ENCODE measurements at places on chromosomes 13 and 19.
A peak's percentile ranks its signal among the peaks of the same experiment; 100 is the strongest.

DNA sequence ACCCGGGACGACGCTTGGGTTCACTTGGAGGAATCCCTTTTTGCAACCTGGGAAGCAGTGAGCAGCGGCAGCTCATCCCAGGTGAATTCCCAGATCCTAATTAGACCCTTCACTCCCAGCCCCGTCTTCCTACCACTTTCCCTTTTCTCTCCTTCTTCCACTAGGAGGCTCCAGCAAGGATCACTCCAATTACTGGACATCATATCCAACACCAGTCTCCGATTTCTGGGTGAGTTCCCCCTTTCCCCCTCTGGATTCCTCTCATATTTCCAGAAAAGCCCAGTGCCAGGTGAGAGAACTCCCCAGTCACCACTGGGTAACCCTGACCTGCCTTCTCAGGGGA, 17.1 kb upstream of the ZSCAN4 start:
- DNase-seq = no peak

- peak; percentile 51 for DNase-seq
Observed at GRCh38 chr19:41546386-41546789, 29.6 kb upstream of the CEACAM21 start.

GRCh38 chr19:39525205-39525604, 7.4 kb downstream of the EID2B start:
- no peak for DNase-seq

DNA sequence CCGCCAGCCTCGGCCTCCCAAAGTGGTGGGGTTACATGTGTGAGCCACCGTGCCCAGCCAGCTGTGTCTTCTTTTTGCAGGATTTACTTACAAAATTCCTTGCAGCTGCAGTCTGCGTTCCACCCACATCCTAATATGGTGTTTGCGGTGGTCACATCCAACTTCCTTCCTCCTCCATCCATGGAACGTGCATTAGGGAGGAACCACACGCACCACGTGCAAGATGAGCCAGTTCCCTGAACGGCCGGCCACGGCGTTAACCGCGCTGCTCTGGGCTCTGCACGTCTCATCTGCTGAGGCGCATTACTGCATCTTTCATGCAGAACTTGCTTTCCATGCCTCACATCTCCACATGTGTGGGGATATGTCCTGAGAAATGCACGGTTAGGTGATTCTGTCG, 13.0 kb upstream of the SIGLEC11 start:
- peak; percentile 63 for DNase-seq

GRCh38 chr13:105783261-105783660, 752.2 kb downstream of the EFNB2 start:
- DNase-seq = no peak

- no peak for DNase-seq
Observed at GRCh38 chr19:33828266-33829075, 31.8 kb downstream of the KCTD15 start.

- no peak for DNase-seq
Observed at GRCh38 chr13:75639454-75639853, 3.3 kb downstream of the LMO7 start.

GRCh38 chr19:31818798-31819105, 469.5 kb upstream of the TSHZ3 start:
- no peak for DNase-seq

DNA sequence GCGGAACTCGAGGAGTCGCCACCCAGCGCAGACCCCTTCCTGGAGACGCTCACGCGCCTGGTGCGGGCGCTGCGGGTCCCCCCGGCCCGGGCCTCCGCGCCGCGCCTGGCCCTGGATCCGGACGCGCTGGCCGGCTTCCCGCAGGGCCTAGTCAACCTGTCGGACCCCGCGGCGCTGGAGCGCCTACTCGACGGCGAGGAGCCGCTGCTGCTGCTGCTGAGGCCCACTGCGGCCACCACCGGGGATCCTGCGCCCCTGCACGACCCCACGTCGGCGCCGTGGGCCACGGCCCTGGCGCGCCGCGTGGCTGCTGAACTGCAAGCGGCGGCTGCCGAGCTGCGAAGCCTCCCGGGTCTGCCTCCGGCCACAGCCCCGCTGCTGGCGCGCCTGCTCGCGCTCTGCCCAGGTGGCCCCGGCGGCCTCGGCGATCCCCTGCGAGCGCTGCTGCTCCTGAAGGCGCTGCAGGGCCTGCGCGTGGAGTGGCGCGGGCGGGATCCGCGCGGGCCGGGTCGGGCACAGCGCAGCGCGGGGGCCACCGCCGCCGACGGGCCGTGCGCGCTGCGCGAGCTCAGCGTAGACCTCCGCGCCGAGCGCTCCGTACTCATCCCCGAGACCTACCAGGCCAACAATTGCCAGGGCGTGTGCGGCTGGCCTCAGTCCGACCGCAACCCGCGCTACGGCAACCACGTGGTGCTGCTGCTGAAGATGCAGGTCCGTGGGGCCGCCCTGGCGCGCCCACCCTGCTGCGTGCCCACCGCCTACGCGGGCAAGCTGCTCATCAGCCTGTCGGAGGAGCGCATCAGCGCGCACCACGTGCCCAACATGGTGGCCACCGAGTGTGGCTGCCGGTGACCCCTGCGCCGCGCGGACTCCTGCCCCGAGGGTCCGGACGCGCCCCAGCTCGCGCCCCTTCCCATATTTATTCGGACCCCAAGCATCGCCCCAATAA, 2.3 kb downstream of the AMH start:
- DNase-seq = no peak

DNA sequence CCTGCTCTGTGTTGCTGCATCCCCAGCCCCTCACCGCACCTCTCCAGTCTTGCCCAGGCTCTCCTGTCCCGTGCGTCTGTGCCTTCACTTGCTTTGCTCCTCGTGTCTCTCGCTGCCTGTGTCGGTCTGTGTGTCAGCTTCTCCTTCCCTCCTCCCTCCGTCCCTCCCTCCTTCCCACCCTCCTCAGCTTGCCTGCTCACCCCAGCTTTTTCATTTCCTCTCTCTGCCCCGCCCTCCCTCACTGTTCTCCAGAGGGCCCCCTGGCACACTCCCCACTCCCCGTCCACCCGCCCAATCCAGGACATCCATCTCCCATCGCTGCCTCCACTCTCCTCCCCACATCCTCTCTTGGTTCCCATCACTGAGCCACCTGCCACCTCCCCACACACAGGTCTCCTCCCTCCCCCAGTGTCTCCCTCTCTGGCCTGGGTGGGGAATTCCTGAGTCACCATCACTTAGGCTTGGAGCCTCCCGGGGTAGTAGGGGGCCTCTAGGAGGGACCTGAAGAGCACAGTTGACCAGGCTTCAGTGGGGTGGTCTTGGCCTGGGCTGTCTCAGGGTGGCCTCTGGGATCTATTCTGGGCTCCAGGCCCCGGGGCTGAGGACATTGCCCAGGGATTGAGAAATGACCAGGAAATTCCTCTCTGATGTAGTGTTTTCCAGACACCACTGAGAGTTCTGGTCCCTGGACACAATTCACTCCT, at the start of gene PTGIR:
PTGIR (minus strand) TSS at position 132 of the 704 bp plus-strand sequence. CDS start 864 bp downstream, outside the sequence.
- peak; percentile 74 for DNase-seq

DNA sequence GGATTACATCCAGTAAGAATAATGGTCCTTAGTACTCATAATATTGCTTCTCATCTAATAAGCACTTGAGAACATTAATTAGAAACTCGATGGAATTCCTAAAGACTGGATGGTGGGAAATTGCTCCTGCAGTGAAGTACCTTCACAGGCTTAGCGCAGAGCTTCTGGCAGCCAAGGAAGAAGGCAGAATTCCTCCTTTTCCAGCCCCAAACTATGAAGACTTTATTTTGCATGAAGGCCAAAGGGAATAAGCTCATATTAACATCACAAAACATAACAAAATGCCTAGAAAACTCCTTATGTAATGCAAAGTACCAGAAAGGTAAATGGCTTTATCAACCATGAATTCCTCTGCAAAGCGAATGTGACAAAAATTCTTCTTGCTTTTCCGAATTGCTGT, 336.1 kb downstream of the DNAJC15 start:
- no peak for DNase-seq

- no peak for DNase-seq
Observed at GRCh38 chr19:46724468-46724867, 7.6 kb upstream of the PRKD2 start.

- DNase-seq = no peak
Observed at GRCh38 chr19:49362048-49362928, at the start of gene TEAD2. TEAD2 (minus strand) TSS chr19:49362416; CDS start chr19:49360075, 2,341 bp downstream.

GRCh38 chr13:45847554-45848224, 3.9 kb downstream of the SIAH3 start:
- DNase-seq = peak; percentile 37

- no peak for DNase-seq
Observed at GRCh38 chr19:3984584-3984907, 717 bp downstream of the EEF2 start.

- DNase-seq = peak; percentile 69
Observed at GRCh38 chr19:16168465-16169081, 4.8 kb downstream of the CIB3 start.

DNA sequence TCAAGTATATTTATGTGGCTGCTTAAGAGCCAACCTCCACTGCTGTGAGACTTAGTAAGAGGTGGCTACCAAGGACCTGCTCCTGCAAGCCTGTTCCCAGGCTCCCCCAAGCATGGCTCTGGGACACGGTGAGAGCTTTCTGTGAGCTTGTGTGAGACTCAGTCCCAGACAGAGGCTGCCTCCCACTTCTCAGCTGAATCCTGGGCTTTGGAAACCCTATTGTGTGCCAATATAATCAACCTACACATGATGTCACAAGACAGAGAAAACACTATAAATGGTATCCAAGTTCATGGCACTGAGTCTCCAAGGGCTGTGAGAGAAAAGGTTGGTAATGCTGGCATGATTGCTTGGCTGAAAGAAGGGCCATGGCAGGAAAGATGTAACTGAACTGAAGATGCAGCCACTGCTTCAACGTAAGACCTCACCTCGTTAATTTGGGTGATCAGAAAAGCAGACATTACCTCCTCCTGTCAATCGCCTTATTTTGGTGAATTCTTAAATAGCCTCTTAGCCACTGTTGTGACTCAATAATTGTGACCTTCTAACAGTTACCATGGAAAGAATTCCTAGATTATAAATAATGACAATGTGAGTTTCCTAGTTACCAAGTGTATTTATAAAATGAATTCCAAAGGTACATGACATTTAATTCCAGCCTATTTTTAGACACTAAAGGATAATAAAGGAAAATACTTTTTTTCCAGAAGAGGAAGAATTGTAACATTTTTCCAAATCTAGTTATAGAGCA, 332.0 kb downstream of the IRS2 start:
- no peak for DNase-seq

DNA sequence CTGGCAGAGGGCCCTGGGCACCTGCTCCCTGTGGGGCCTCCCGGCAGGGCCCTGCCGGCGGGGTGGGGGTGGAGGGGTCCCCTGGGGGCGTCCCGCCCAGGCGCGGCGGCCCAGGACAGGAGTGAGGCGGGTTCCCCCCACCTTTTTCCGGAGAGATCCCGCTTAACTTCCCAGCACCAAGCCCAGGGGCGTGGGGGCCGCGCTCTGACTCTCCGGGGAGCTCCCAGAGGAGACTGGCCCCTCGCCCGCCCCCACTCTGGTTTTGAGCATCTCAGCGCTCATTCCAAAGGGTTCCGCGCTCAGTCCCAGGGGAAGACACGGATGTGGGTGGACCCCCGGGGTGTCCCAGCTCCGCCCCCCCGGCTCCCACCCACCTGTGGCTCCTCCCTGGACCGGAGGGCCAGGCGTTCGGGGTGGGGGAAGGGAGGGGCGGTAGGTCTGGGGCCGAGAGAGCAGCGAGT, 476 bp downstream of the C2CD4C start:
- no peak for DNase-seq

- DNase-seq = peak; percentile 27
Observed at GRCh38 chr19:42281827-42282762, 13.0 kb downstream of the CIC start.

DNA sequence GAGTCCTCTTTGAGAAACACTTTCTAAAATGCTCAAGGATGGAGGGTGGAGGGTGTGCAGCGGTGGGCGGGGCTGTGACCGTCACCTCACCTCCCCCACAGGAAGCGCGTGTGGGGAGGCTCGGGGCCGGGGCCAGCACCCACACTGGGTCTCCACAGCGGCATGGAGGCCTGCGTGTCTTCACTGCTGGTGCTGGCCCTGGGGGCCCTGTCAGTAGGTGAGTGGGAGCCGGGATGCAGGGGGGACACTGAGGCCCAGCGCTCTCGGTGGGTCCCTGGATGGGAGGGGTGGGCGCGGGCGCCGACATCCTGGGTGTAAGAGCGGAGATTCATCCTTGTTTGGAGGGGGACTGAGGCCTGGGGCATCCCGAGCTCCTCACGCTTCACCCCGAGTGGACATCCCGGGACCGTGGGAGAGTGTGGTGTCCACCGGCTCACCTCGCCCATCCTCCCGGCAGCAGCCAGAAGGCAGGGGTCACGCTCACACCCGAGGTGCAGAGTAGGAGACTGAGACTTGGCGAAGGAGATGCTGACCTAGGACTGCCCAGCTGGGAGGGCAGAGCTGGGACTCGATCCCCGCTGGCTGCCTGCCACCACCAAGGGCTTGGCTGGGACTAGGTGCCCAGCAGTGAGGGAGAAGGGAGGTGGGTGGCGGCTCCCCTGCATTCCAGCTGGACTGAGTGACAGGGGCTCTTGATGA, at the start of gene GZMM:
GZMM (plus strand) TSS at position 144 of the 699 bp plus-strand sequence; CDS start at position 163, 19 bp downstream.
- no peak for DNase-seq

DNA sequence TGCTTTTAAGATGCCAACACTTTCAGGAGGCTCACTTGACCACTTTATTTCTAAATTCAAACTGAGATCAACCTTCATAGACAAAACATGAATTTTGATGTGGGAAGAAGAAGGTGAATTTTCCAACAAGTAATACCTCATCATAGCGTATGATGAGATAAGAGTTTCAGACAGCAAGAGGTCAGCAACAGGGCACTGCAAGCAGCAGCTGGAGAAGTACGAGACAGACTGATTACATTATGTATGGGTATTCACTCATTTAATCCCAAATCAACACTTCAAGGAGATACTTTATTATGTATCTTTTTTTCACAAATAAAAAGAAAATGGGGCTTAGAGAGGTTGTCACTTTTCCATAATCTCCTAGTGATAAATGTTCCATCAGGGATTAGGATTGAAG, 389.8 kb downstream of the TBC1D4 start:
- DNase-seq = no peak

GRCh38 chr19:6076675-6077463, 33.4 kb downstream of the RFX2 start:
- peak; percentile 66 for DNase-seq

- DNase-seq = no peak
Observed at GRCh38 chr19:16216744-16217670, 19.3 kb downstream of the AP1M1 start.

GRCh38 chr19:52200044-52200443, 10.2 kb downstream of the PPP2R1A start:
- DNase-seq = peak; percentile 69

GRCh38 chr19:13189600-13189999, 39.4 kb downstream of the IER2 start:
- DNase-seq = no peak

- no peak for DNase-seq
Observed at GRCh38 chr19:42074513-42075363, 1.2 kb upstream of the ZNF574 start.

GRCh38 chr19:33040994-33041827, 23.5 kb downstream of the RHPN2 start:
- DNase-seq = no peak

Data from inflammatory macrophage treated with lipopolysaccharide for 4 hours (primary cell).